ENCODE measurements at places on chromosomes 4 and X. TPM values are rescaled to one million over a fixed set of nuclear protein-coding genes. Genes with fewer than 3 reads are reported as not detected.

MAGEA1 gene
- not detected for total RNA-seq

SPANXA2 gene
- 0.41 TPM for total RNA-seq

LRRC66 gene
- total RNA-seq, result 0.68 TPM

LRIT3 gene
- 0.08 TPM for total RNA-seq

SCD5 gene
- 22.1 TPM for total RNA-seq

SSX2 gene
- total RNA-seq, result not detected

BRS3 gene
- not detected for total RNA-seq

TSPAN6 gene
- 42.7 TPM for total RNA-seq

NOCT gene
- total RNA-seq, result 47.4 TPM

FTHL17 gene
- total RNA-seq, result not detected

SRD5A3 gene
- total RNA-seq, result 14.3 TPM

SMIM10 gene
- total RNA-seq, result 1.9 TPM

PI4K2B gene
- 10.9 TPM for total RNA-seq

LEF1 gene
- total RNA-seq, result 9.1 TPM

SUPT20HL1 gene
- total RNA-seq, result not detected

GLOD5 gene
- total RNA-seq, result not detected

CPE gene
- total RNA-seq, result 8.9 TPM

FGF5 gene
- total RNA-seq, result 4.4 TPM

USP26 gene
- not detected for total RNA-seq

BMX gene
- not detected for total RNA-seq

PCDH11X gene
- total RNA-seq, result not detected

TMEM255A gene
- total RNA-seq, result 0.07 TPM

TMPRSS11D gene
- total RNA-seq, result not detected

PAGE2B gene
- not detected for total RNA-seq

KIT gene
- total RNA-seq, result 0.34 TPM

ATP6AP1 gene
- 78.3 TPM for total RNA-seq

TMEM128 gene
- total RNA-seq, result 37.7 TPM

SPP1 gene
- total RNA-seq, result 160 TPM

SEC24D gene
- total RNA-seq, result 48.5 TPM

UGT2B15 gene
- total RNA-seq, result not detected

PRKG2 gene
- total RNA-seq, result 2.3 TPM

SPARCL1 gene
- 0.89 TPM for total RNA-seq

CD38 gene
- not detected for total RNA-seq

H2BW2 gene
- total RNA-seq, result not detected

MAGEA3 gene
- not detected for total RNA-seq

VCX3A gene
- total RNA-seq, result not detected

CXorf66 gene
- not detected for total RNA-seq

HSD17B13 gene
- 0.04 TPM for total RNA-seq

NR3C2 gene
- 2.5 TPM for total RNA-seq

GAGE2A gene
- total RNA-seq, result not detected

CXorf65 gene
- not detected for total RNA-seq

ALAS2 gene
- not detected for total RNA-seq

NSUN7 gene
- total RNA-seq, result 8.9 TPM

PTTG2 gene
- not detected for total RNA-seq

EXOC1L gene
- not detected for total RNA-seq

FGB gene
- 1.5 TPM for total RNA-seq

PPA2 gene
- total RNA-seq, result 70.0 TPM

UGT2A1 gene
- not detected for total RNA-seq

GALNTL6 gene
- total RNA-seq, result 0.13 TPM

FHL1 gene
- total RNA-seq, result 42.0 TPM

LETM1 gene
- total RNA-seq, result 41.5 TPM

SLC7A11 gene
- 30.1 TPM for total RNA-seq

All from kidney epithelial cell (primary cell).